ENCODE measurements at places on chromosomes 6 and 20.

GRCh38 chr6:134016558-134016814, 35.9 kb downstream of the SLC2A12 start:
- DNase-seq, result no peak

DNA sequence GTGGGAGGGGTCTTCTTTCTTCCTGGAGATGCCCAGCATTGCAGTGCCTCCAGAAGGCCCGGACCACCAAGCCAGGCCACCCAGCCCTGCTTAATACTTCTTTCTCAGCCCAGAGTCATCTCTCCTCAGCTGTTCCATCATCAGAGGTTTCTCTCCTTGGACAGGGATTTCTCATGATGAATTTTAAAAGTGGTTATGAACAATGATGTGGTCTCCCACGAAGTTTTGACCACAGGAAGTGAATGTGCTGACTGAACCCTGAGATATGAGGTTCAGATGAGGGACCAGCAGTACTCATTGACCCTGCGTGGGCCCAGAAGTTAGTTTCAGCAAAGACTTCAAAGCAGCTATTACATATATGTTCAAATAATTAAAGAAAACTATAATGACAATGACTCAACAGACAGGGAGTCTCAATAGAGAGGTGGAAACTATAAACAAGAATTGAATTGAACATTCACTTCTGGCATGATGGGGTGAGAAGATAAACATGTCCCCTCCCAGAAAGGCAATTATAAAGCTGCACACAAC, 114.5 kb upstream of the SLC22A16 start:
- no peak for DNase-seq

DNA sequence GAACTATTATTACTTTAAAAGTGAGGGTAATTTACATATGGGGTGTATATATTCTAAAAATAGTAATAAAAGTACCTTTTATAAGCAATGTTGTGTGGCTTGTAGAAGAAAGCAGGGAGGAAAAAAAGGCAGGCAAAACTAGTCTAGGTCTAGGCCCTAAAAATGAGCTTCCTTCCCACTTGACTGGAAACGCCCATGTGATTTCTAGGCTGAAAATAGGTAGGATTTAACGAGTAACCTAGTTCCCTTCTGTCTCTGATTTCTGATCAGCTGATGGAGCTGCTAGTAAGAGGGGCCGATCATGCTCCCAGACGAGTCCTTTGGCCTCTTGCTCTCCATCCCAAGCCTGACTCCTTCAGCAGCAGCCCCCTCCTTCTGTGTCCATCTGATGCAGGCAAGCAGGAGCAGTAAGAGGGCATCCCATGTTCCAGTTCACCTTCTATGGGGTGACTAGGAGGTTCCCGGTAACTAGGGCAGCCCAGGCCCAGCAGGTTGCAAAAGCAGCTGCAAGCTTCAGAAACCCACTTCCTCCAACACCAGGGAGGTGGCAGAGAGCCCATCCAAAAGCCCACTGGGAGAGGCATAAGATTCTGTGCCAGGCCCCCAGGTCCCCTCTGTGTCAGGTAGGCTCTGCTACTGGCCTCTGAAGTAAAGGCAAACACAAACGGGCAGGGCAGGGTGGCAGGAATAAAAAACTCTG, 24.4 kb downstream of the TBC1D20 start:
- no peak for DNase-seq

DNA sequence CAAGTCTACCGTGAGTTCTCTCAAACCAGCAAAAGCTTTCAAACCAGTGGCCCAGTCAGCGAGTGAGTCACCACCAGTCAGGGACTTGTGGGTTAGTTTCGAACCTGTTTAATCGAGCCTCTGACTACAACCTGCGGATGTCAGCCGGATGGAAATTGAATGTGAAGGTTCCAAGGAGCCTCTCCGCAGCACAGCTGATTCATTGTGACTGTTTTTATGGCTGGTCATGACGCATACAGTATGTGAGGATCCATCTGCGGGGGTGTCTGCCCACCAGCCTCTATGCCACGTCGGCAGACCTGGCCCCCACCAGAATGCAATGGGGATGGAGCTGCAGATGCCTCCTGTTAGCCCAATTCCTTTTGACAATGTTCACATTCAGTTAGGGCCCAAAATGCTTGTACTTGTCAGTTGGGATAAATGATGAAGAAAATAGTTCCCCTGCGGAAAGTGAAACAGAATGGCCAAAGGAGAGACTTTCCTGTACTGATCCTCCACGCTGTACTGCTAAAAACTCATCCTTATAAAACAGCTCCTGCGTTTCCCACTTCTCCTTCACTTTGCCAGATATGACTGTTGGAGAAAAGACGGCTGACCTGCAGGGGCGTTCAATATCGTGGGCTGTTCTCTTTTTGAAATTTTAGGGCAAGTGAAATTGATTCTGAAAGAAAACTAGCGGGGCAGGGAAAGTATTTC, 206.6 kb downstream of the TFAP2B start:
- DNase-seq, result no peak

DNA sequence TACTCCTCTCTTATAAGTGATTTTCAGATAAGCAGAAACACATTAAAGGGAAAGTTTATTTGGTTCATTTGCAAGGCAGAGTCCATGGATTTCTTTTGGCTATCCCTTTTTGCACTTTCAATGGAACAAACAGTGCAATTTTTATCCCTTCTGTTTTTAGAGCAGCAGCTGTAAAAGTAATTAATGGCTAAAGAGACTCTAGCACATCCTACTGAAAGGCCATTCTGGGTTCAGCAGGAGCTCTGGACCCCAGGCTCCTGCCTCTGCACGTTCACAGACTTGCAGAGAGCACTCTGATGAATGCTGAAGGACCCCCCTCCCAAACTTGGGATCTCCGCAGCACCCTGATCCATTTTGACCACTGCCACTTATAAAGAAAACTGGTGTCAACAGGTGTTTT, 40.3 kb upstream of the PDE7B start:
- DNase-seq, result no peak

- DNase-seq, result peak; percentile 48
Measured at GRCh38 chr20:36886859-36887751, 11.2 kb downstream of the TLDC2 start.

DNA sequence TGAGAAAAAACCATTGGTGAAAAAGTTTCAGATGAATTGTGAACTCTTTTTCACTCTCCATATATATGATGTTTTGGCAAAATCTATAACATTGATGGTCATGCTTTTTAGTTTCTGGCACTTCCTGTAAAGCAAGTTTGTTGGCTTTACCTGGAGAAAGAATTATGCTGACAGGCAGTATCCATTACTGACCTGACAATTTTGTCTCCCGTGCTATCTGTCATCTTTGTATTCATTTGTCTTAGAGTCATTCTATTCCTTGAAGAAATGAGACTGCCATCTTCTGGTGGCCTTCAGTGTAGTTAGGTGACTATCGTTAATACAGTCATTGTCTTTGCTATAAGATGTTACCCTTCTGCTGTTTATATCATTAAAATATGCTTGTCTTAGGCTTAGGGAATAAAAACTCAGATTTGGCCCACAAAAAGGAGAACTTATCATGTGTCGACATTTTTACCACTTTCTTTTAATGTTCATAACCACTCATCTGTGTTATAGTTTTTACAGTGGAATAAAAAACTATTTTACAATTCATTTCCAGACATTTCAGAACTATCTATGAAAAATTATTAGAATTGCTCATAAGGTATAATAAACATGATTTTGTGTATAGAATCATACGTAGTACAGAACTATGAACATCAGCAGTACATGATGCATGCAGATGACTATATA, 707.0 kb downstream of the EPM2A start:
- DNase-seq, result no peak

DNA sequence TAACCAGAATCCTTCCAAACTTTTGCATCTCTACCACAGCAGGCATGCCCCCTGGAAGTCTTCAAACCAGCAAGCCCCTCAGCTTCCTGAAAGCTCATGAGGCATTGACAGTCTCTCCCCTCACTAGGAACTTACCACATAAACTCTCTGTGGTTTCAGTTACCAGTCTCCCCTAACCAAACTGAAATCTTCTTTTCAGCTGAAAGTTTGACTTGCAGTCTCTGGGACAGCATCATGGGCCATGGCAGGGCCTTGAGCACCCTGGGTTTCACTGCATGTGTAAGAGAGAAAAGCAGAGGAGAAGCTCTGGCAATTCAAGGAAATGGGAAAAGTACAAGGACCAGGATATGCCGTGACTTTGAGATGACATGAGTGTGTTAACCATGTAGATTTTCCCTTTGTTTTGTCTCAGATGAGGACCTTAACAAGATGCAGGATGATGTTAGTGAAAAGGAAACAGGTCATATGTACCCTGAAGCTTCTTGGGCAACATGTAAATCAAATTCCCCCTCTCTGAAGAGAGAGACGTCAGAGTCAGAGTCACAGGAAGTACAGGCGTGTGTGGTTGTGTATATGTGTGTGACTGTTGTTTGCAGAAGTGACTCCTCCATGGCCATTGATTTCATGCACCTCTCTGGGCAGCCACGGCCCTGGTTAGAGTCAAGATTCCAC, 106.3 kb downstream of the TNFRSF21 start:
- no peak for DNase-seq

DNA sequence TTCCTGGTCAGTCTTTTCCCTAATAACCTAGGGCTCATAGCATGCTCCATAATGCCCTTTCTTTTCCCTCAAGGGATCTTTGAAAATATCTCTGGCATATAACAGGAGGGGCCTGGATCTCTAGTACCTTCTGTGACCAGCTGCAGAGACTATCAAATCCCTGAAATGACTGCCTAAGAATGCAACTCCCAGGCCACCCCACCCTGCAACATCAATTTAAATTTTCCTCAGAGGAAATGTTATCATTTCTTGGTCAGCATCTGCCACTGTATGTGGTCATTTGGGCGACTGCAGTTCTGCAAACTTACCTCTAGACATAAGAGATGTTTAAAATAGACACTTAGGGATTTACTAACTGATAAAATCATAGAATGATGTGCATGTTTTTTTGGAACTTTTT, 200.2 kb downstream of the KCNQ5 start:
- no peak for DNase-seq

GRCh38 chr6:159953091-159953601, 15.7 kb upstream of the IGF2R start:
- DNase-seq, result peak; percentile 26

GRCh38 chr6:111806165-111806547, 67.1 kb downstream of the FYN start:
- no peak for DNase-seq

All from substantia nigra (tissue), 51 donors.